Uterus (tissue), 4 donors: ENCODE measurements at places on chromosomes 4 and X. TPM values are rescaled to one million over a fixed set of nuclear protein-coding genes. Genes with fewer than 3 reads are reported as not detected.

DNA sequence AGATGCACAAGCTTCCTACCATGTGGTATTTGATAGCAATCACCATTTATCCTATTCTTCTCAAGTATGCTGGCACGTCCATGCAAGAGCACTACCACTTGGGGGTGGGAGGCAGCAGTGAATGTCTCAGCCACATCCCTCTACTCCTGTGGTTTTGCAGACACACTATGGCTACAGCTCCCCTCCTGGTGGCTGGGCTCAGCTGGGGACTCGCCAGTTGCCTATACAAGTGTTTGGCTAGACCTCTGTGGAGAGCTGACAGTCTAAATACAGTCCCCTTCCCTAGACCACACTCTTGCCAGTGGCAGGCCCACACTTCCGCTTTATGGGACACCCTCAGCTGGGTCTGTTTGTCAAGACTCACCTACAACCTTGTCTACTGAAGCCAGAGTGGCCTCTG lies 53.2 kb downstream of the ADGRA3 start:
- H3K36me3 ChIP-seq, result no peaks in the 10 kb centered on the region
- no peak overlapping the region for H3K27ac ChIP-seq
- H3K4me1 ChIP-seq, result no peaks in the 10 kb centered on the region
- no peak for DNase-seq
- H3K27me3 ChIP-seq, result no peaks in the 10 kb centered on the region
- no peak overlapping the region for H3K4me3 ChIP-seq

CLDN2 gene
- not detected for total RNA-seq

RTL9 gene
- total RNA-seq, result 0.48 TPM

- no peak for DNase-seq
- no peaks in the 10 kb centered on the region for H3K27me3 ChIP-seq
- no peak overlapping the region for H3K27ac ChIP-seq
Observed at GRCh38 chrX:793216-793770, 162.7 kb downstream of the SHOX start.
